ENCODE measurements at places on chromosomes 13 and 19.
A peak's percentile ranks its signal among the peaks of the same experiment; 100 is the strongest.

DNA sequence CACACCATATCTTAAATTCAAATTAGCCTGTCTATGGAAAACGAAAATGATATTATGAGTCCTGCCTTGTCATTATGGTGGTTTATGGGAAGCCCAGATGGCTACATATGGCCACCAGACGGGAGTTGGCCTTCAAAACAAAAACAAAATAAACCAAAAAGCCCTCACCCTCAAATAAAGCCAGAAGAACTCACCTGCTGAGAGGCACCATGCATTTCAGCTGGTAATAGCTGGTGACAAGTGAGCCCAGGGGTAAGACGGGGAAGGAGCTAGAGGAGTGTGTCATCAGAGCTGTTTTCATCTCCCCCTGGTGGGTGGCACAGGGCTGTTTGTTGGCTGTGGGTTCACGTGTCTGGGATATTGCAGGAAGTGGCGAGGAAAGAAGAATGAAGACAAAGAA is 152.9 kb downstream of the EFNB2 start:
- DNase-seq = no peak

DNA sequence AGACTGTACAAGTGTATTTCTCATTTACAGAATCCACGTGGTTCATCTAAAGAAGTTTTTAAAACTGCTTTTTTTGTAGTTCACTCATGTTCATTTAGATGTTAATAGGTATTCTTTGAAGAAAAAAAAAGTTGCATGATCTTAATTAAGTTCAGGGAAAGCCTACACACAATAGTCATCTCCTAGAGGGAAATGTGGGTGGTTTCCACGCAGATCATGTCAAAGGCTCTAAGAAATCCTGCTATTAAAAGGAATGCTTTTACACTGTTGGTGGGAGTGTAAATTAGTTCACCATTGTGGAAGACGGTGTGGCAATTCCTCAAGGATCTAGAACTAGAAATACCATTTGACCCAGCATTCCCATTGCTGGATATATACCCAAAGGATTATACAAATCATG is 312.3 kb downstream of the GPC5 start:
- DNase-seq = no peak

GRCh38 chr13:29674532-29674931 is 79.0 kb upstream of the SLC7A1 start:
- peak; percentile 31 for DNase-seq

DNA sequence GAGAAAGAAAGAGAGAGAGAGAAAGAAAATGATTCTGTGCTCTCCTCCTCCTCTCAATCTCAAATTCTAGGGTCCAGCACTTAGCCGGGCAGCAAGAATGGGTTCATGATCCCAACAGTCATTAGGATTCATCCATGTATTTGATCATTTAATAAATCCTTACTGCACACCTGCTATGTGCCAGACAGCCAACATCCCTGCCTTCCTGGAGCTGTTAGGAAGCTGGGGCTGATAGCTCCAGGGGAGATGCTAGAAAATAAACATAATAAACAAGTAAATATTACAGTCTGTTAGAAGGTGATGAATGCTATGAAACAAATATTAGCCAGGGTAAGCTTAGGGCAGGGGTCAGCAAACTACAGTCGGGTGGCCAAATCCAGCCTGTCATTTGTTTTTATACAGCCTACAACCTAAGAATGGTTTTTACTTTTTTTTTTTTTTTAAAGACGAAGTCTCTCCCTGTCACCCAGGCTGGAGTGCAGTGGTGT is 9.9 kb upstream of the ACP7 start:
- no peak for DNase-seq

GRCh38 chr13:26839682-26840081 is 79.1 kb upstream of the GPR12 start:
- DNase-seq = no peak

DNA sequence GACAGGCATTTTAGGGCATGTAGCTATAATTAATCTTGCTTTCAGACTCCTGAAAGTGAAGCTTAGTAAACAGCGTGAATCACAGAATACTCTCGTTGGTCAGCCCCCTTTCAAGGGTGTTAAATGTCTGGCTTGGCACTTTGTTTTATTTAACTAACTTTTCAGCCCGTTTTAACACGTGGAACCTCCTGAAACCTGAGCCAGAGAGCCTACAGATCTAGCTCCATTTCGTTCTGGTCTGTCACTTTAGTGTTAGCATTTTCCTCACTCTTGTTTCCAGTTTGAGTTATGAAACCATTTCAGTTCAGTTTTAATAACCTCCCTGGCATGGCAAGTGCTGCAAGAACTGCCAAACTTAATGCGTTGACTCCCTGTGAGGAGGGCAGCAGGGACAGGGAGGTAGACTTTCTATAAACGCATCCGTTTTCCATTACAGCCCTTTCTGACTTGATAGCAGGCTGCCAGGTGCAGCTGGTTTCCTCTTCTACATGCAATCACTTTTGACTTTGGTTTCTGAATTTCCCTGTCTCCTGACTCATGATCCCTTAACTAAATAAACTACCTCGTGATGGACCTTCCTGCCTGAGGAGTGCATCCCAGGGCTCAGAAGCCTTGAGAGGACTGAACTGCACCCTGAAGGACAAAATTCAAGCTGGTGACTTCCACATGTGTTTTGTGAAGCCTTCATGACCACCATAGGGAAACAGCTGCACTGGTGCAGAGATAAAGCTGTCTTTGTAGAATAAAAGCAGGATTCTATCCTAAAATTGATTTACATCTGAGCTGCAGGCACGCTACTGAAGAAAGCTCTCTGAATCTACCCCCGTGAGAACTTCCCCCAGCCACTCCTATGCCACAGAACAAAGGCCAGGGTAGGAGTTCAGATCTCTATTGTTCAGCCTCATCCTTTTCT is 192.6 kb downstream of the DLEU7 start:
- peak; percentile 33 for DNase-seq

DNA sequence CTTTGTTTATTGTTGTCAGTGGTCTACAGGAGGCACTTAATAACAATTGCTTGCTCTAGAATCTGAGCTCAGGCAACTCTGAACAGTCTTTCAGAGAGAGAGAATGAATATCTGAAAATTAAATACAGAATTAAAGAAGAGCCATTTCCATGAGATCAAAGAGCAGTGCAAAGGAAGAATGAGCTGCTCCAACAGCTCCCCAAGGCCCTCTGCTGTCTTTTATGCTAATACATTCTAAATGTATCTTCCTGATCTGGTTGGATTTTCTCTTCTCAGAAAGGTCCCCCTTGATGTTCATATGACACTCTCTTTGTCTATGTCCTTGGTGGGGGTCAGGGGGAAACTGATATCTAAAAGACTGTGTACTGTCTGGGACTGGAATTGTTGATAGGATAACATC is 1029.6 kb downstream of the PCDH9 start:
- DNase-seq = peak; percentile 27

GRCh38 chr13:24618011-24618955 is 61.9 kb upstream of the ATP12A start:
- DNase-seq = no peak

GRCh38 chr19:36408101-36408500 is 10.3 kb downstream of the ZFP82 start:
- no peak for DNase-seq

GRCh38 chr13:46086985-46087384 is 17.8 kb downstream of the CPB2 start:
- DNase-seq = no peak

GRCh38 chr19:35231956-35232645 is 3.6 kb upstream of the FAM187B start:
- no peak for DNase-seq

- DNase-seq = no peak
Observed at GRCh38 chr19:1799695-1800342, 12.3 kb downstream of the ATP8B3 start.

- DNase-seq = peak; percentile 92
Observed at GRCh38 chr13:30119476-30119875, 187.9 kb downstream of the KATNAL1 start.

DNA sequence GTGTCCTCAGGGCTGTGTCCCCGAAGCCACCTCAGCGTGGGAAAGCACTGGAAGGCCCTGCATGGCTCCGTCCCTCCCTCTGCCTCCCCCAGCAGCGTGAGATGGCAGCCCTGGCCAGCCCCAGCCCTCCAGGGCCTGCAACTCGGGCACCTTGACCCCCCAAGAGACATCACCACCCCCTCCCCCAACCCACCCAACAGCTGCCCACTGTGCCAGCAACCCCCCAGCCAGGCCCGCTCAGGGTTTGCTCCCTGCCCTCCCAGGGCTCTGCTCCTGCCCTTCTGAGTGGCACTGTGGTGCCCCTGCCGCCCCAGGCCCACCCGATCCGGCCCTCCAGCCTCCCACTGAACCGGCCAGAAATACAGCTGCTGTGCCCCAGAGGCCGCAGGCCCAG is 1.5 kb upstream of the ASPDH start:
- DNase-seq = no peak

GRCh38 chr19:41910240-41910991 is 17.8 kb downstream of the ERFL start:
- DNase-seq = no peak

DNA sequence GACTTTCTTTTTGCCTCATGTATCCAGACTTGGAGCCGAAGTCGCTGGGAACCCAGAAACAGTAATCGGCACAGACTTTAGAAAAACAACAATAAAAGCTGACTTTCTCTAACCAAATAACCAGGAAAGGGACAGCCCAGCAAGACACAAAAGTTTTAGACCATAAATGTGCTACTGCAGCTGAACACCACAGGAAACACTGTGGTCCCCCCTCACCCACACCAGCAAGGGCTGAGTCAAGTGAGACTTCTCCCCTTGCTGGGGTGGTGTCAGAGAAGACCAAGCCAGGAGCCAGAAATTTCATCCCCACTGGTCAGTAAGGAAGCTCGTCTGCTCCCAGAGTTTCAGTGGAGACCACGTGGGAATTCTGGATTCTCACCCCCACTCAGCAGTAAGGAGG is 70.6 kb downstream of the ESD start:
- DNase-seq = no peak

DNA sequence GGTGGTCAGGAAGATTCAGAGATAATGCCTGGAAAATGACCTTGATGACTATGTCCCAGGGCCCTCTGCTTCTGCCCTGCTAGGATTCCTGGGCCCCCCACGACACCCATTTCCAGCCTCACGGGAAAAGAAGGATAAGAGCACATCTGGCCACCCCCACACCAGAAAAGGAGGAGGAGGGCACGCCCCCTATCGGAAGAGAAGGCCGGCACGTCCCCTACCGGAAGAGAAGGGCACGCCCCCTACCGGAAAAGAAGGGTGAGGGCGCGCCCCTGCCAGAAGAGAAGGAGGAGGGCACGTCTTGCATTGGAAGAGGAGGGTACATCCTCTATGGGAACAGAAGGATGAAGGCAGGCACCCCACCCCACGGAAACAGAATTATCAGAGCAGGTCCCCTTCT is 84.3 kb downstream of the IER2 start:
- peak; percentile 43 for DNase-seq

DNA sequence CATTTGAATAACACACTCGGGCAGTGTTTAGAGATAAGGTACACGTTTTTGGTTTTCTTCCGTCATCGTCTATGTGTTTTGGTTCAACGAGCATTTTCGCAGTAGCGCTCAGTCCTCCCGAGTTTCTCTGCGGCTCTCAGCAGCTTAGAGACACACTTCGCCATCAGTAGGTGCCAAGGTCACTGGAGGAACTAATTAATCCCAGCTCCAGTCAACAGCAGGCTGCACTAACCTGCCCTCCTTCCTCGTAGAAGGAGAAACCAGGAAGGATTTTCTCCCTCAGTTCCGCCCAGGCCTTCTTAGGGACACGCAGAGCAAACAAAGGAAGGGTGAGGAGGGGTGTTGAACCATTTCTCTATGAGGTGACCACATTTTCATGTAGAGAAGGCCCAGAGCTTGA is 12.6 kb downstream of the MBNL2 start:
- no peak for DNase-seq

GRCh38 chr13:77318741-77319140 is 8.2 kb downstream of the MYCBP2 start:
- no peak for DNase-seq

DNA sequence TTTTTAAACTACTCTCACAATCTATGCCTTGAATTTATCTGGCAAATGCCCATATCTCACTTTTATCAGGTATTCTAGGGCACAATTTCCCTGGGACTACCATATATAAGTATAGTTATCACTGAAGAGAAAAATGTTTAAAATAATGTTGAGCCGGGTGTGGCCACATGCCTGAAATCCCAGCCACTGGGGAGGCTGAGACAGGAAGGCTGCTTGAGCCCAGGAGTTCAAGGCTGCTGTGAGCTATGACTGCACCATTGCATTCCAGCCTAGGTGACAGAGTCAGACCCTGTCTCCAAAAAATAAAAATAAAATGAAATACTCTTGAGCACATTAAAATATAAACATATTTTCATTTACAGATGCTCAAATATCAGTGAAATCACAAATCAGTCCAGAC is 4.1 kb downstream of the KATNAL1 start:
- DNase-seq = peak; percentile 25

DNA sequence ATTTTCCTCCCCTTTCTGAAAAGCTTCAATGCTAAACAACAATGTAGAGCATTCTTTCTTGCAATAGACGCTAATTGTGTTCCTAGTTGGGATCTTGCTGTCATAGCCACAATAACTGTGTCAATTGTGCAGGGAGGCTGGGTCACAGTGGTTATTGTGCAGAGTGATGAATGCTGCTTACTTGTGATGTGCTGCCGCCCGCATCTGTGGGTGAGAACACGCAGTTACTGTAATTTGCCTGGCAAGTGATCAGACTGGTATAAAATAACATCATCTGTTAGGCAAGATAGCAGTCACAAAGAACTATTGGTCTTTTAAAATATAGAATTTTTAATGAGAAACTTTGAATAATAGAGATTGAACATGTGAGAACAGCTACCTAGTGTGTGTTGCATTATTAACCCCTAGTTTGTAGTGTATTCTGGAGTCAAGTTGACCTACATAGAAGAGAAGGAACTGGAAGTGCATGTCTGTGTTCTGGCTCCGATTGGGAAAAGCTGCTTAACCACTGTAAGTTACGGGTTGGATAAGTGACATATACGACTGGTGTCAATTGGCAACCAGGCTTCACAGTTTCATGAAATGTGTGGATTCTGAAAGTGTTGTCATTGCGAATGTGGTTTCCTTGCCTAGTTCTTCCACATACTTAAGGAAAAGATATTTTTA is 43.6 kb downstream of the SLAIN1 start:
- no peak for DNase-seq

DNA sequence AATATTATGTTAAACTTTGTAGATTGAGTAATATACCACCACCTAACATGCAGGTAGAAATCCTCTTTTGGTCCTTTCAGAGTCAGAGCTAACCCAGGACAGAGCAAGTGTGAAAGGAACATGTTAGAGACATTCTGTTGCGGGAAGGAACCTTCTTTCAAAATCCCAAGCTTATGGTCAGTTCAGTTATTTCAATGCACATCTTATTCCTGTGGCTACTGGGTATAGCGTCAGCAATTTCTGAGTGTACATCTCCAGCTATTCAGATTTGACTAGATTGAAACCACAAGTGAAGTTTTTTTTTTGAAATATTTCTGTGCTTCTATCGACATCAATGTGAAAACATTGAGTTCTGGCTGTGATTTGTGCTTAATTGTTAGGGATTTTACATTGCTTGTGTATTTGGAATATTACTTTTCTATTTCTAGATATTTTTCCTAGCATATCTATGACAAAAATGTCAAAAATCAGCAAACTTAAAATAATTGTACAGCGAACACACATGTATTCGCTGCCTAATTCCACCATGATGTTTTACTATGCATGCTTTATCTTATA is 165.3 kb downstream of the LMO7 start:
- no peak for DNase-seq

Data from foreskin fibroblast (primary cell).